ENCODE measurements at places on chromosomes 2 and 18.
A peak's percentile ranks its signal among the peaks of the same experiment; 100 is the strongest.

DNA sequence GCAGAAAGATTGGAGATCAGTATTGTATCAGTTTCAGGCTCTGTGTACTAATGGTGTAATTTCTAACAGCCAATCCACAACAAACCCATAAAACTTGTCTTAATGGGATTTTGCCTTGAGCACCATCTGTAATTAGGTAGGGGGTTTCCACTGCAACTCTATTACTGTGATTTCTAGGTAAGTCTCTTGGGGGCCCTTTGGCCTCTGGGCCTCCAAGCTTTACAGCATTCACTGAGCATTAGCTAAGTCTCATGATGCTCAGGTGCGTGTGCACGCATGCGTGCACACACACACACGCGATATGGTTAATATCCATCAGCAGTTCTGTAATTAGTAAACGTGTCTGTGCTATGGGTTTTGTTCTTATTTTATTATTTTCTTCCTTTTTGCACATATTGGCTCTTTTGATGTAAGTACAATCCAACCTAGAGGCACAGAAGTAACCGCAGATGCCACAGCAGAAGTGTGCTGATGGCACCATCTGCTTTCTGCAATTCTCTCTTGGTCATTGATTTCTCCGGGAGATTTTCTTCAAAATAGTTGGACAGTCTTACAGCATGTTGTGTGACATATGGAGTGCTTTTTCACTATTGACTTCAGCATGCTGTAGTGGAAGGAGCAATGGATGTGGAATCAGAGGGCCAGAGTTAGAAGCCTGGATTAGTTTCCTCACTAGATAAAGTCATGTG, 592.0 kb downstream of the LRRTM4 start:
- no peak for DNase-seq

- no peak for DNase-seq
Observed at GRCh38 chr2:196849895-196850294, 40.7 kb upstream of the C2orf66 start.

- DNase-seq, result no peak
Observed at GRCh38 chr2:28617502-28618184, 121.8 kb downstream of the PLB1 start.

DNA sequence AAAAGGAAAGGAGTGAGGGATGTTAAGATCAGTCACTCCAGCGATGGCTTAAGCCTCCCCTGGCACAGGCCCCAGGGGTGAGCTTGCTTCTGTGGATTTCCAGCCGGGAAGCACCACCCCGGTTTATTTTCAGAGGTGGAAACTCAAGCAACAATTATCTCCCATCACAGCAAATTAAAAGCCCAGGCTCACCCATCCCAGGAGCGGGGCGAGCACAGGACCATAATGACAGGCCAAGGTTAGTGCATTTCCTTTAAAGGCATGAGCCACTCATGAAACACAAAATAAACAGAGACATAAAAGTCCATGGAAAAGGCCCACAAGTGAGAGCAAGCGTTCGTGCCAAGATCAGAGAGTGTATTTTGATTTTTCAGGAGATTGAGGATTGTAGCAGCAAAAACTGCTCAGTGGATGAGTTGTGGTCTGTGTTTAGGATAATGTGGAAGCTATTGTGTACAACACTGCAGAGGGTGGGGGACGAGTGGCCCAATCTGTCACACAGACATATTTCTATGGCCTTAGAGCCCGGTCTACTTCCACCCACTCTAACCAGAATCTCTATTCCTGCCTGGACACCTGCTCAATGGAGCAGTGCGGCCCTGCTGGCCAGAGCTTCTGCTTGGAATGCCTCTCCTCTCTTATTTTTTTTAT, 111.4 kb upstream of the CDC42EP3 start:
- DNase-seq, result peak; percentile 18

GRCh38 chr2:108918941-108919341, 70.1 kb downstream of the EDAR start:
- no peak for DNase-seq

- DNase-seq, result peak; percentile 43
Observed at GRCh38 chr2:176093145-176093897, 800 bp downstream of the HOXD13 start.

DNA sequence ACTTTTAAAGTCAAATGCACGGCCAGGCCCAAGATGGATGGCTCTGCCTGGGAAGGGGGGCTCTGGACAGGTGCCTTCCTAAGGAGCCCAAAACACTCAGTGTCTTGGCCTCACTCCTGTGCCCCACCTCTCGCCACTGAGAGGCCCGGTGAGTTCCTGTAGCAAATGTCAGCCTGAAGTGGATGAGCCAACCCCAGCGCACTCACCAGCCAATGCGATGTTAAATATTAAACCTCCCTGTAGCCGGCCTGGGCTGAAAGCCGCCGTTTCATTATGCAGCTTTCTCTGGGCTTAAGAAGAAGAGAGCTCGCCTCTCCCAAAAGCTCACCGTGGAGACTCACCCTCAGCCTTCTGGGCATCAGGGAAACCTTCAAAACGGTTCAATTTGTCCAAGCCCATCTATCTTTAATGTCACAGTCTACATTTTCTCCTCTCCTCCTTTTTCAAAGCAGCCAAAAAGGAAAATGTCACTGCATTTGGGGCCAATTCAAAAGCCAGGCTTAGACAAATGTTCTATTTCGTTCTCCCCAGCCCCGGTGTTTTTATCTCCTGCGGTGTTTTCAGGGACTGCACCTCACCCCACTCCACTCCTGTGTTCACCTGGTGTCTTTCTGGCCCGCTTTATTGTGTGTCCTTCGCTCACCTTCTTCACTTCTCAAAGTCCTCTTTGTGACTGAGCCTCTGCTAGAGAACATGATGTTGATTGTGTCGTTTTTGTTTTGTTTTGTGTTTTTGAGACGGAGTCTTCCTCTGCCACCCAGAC, 124.0 kb downstream of the NRP2 start:
- no peak for DNase-seq
